ENCODE measurements at places on chromosomes 11 and 22. TPM values are rescaled to one million over a fixed set of nuclear protein-coding genes. Genes with fewer than 3 reads are reported as not detected.

- no peak for DNase-seq
Observed at GRCh38 chr11:29518389-29519174, 498.2 kb downstream of the KCNA4 start.

DNA sequence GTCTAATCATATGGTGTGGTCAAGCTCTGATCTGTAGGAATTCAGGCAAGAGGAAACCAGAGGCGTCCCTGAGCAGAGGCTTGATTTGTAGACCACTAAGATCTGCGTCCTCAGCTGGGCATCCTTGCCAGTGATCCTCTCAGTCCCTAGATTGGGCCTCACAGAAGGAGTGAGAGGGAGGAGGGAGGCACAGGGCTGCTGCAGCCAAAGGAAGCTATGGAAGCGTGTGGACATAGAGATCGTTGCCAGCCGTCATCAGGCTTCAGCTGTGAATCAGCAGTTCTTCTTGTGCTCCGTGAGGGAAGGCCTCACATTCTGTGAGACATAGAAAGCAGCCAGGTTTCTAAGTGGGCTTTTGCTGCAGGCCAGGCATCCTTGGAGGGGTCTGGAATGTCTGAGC is 254.6 kb upstream of the KIRREL3 start:
- no peak for DNase-seq

GRCh38 chr11:66048547-66049323 is at the start of gene GAL3ST3:
GAL3ST3 (minus strand) TSS chr11:66049161; CDS start chr11:66045415, 3,746 bp downstream.
- DNase-seq, result peak; percentile 77

- DNase-seq, result no peak
Observed at GRCh38 chr11:68297812-68298658, 14.4 kb upstream of the LRP5 start.

GRCh38 chr11:134585666-134586610 is 173.9 kb upstream of the B3GAT1 start:
- no peak for DNase-seq

DNA sequence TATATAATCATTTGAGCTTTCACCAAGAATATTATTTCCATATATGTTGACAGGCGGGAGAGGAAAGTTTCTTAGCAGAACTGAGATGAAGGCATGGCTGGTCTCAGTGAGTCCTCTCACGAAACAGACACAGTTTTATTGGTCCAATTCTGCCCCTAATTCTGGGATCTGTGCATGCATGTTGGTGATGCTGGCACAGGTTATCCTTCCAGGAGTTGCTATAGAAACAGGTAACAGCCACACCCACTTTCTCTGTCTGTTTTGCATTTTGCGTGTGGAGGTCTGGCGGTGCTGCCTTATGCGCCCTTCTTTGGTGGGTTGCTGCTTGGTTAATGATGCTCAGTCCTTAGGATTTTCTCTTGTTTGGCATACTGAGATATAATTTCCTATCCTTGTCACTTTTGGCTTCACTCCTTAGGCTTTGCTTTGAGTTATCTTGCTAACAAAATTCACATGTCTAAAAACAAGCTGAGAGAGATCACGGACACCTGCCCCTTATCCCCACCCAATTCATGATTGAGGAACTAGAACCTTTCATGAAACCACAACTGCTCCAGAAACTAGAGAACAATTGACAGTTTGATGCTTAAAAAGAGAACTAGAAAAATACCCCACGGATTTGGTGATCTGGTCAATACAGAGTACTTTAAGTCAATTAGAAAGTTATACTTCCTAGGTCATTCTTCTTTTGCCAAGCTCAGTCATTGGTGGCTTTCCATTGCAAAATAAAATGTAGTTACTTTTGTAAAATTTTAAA is 189.3 kb downstream of the FAT3 start:
- no peak for DNase-seq

DNA sequence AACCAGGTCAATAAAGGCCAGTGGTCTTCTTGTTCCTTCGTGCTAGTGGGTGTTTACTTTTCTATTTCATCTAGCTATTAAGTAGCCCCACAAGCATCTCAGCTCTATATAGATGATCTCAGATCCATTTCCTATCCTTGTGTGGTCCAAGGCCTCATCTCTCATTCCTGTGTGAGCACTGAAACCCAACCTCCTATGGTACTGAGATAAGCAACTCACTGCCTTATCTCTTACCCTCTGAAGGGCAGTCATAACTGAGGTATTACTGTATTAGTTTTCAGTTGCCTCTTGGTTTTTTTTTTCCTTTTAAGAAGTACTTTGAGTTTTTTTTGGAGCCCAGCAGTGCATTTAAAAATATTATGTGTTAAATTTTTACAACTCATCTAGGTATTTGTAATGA is 28.3 kb downstream of the ACER3 start:
- no peak for DNase-seq

DNA sequence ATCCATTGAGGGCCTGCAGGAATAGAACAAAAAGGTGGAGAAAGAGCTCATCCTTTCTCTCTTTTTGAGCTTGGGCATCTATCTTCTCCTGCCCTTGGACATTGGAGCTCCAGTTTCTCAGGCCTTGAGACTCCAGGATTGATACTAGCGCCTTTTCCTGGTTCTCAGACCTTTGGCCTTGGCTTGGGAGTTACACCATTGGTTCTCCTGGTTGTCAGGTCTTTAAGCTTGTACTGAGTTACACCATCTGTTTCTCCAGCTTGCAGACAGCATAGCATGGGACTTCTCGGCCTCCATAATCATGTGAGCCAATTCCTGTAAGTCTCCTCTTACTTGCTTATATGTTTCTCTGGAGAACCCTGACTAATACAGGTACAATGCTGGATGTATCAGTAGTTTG is 72.6 kb downstream of the GRK3 start:
- no peak for DNase-seq

DNA sequence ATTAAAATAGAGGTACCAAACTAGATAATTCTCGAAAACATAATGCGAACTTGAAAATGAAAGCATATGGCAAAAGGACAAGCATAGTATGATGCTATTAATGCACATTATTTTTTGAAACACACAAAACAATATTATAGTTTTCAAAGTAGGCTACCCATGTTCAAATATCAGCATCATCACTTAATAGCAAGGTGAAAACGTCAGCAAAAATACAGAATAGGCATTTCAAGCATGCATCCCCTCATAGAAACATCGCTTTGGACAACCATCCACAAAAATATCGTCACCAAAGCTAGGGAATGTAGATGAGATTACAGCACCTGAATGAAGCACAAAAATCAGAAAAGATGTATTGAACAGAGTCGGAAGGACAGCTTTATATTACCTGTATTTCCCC is 814.5 kb upstream of the LRRC4C start:
- no peak for DNase-seq

GRCh38 chr22:50086526-50086925 is 1.3 kb upstream of the MLC1 start:
- DNase-seq, result no peak

GRCh38 chr11:48141475-48142122 is 75.0 kb upstream of the OR4B1 start:
- no peak for DNase-seq

- no peak for DNase-seq
Observed at GRCh38 chr11:33900159-33900840, 8.4 kb upstream of the LMO2 start.

- no peak for DNase-seq
Observed at GRCh38 chr22:36160499-36160942, at the start of gene APOL3. APOL3 (minus strand) TSS chr22:36160755; CDS start chr22:36149055, 11,700 bp downstream.

DNA sequence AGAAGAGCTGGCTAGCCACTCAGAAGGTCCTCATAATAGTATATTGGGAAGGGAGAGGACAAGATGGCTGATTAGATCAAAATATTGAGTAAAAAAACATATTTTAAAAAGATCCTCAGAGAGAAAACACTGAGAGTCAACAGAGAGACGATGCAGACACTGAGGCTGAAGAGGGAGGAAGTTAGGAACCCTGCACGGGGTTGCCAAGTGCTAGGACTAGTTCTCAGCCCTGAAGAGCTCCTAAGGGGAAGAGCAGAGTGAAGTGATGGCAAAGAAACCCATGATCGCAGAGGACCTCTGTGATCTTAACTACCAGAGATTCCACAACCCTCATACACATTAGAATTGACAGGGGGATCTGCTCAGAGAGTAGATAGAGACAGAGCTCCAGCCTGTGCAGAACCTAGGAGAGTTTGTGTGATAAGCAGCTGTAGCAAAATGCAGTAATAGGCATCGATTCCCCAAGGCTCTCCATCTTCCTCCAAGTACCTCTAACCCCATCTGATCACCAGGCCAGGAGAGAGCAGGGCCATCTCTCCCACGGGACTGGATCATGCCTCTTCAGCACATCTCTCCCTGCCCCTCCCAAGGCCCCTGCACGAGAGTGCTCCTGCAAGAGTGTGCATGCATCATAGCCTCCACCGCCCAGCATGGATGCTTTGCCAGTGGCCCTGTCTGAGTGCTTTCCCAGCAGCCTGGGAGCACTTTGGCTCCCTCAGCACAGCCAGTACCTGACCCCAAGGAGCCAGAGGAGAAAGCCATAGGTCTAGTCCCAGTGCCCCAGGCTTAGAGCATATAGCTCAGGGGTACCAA is 41.2 kb upstream of the ARL14EP start:
- DNase-seq, result peak; percentile 71

GRCh38 chr11:116473790-116474346 is 298.9 kb downstream of the BUD13 start:
- DNase-seq, result no peak

- DNase-seq, result no peak
Observed at GRCh38 chr22:23898006-23898974, 4.1 kb downstream of the MIF start.

GRCh38 chr22:43201486-43202219 is 14.7 kb upstream of the TTLL12 start:
- peak; percentile 75 for DNase-seq

DNA sequence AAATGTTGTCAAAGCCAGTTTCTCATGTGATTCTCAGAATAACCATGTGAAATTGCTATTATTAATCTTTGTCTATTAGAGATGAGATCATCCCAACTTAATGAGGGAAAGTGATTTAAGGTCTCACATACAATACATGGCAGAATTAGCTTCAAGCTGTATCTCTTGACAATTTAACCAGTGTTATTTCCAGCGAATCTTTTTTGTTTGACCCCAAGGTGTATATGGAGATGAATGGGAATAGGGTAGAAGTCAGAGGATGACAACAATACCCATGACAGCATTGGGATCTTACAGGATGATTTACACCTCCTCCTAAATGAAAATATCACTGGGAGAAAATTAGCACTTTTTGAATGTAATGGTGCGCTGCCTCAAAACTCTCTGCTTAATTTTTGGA is 290.8 kb upstream of the LUZP2 start:
- DNase-seq, result no peak

GRCh38 chr11:8805296-8805695 is 105.7 kb upstream of the AKIP1 start:
- DNase-seq, result no peak

DNA sequence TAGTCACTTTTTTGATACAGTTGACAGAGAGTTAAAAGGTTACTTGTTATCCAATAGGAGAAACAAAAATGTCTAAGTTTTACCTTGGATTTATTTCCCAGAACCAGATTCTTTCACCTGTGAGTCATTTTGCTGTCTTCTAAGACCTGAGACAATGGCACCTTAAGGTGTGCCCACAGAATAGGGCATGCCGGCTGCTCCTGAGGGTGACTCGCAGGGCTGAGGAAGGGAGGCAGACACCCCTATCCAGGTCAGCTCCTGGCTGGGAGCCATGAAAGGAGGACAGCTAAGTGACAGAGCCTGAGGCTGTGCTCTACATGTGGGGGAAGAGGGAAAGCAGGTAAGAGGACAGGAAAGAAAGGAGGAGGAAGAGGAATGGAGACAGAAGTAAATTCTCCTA is 67.8 kb downstream of the RASSF10 start:
- DNase-seq, result no peak

- no peak for DNase-seq
Observed at GRCh38 chr11:31767066-31767465, 44.1 kb downstream of the PAX6 start.

DNA sequence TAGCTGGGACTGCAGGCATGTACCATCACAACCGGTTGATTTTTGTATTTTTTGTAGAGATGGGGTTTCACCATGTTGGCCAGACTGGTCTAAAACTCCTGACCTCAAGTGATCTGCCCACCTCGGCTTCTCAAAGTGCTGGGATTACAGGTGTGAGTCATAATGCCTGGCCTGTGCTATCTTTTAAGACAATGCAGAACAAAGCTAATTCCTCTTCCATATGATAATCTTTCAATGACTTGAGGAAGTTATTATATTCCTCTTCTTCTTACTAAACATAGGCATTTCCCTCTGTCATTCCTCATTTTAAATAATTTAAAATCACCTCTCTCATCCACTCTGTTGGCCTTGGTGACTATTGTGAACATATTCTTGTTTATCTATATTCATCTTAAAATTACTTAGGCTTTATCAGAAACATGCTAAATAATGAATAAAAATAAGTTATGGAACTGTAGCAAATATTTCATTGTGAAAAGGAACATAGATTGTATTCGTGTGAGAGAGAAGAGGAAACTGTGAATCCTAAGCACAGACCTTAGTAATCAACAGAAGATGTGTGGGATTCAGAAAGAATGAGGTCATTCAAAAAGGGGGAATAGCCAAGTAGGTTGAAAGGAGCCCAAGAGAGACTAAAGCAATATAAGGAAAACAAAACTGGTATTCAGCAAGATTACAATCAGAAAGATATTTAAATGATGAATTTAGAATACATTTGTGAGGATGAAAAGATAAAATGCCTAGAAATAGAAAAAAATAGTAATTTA is 269.4 kb downstream of the TTC28 start:
- no peak for DNase-seq

DNA sequence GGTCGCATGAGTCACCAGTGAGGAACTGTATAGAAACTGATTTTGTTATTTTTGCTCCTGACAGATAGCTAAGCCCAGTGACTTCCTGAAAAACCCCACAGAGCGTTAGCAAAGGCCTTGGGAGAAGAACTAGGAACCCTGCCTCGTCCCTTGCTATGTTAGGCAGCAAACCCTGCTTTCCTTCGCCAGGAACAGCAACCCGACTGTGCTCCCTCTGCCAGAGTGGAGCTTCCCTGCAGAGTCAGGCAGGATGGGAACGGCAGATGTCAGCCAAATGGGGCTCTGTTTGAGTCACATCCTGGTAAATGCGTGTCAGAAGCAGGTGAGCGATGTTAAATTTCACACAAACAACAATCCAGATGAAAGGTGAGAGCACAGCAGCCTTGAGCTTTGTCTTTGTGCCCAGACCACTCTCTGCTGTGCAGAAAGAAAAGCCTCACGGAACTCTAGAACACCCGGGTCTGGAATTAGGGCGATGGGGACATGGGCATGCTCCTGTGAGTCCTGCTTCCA is 186.6 kb downstream of the ADAMTS15 start:
- no peak for DNase-seq

WNT11 gene
- total RNA-seq, result 24.5 TPM

ZNRF3 gene
- total RNA-seq, result 6.7 TPM

DPP3 gene
- 44.4 TPM for total RNA-seq

UBQLNL gene
- 0.41 TPM for total RNA-seq

PGA5 gene
- total RNA-seq, result not detected

APOL6 gene
- total RNA-seq, result 2.1 TPM

C22orf42 gene
- total RNA-seq, result not detected

PHOX2A gene
- total RNA-seq, result not detected

SLC25A45 gene
- total RNA-seq, result 11.7 TPM

TMEM45B gene
- not detected for total RNA-seq

FIBIN gene
- total RNA-seq, result 98.5 TPM

C22orf31 gene
- not detected for total RNA-seq

JRKL gene
- total RNA-seq, result 13.0 TPM

SAAL1 gene
- 12.1 TPM for total RNA-seq

GRM5 gene
- total RNA-seq, result 0.41 TPM
